ENCODE measurements at places on chromosomes 4 and X. TPM values are rescaled to one million over a fixed set of nuclear protein-coding genes. Genes with fewer than 3 reads are reported as not detected.
A peak's percentile ranks its signal among the peaks of the same experiment; 100 is the strongest.

Gene HTR2C
- total RNA-seq: 1.1 TPM

Gene PRDM8
- 2.4 TPM for total RNA-seq

Gene LDB2
- 4.6 TPM for total RNA-seq

Gene PAGE2
- total RNA-seq: not detected

Gene RAB40A
- total RNA-seq: 0.78 TPM

Gene F8A1
- 14.7 TPM for total RNA-seq

Gene PNCK
- 35.1 TPM for total RNA-seq

- no peak for DNase-seq
Measured at GRCh38 chr4:7793186-7793585, 146.5 kb downstream of the AFAP1 start.

- peak; percentile 27 for DNase-seq
Measured at GRCh38 chr4:57442831-57443291, 332.7 kb upstream of the IGFBP7 start.

- no peak for DNase-seq
Measured at GRCh38 chr4:147594107-147594506, 23.1 kb upstream of the TMEM184C start.

DNA sequence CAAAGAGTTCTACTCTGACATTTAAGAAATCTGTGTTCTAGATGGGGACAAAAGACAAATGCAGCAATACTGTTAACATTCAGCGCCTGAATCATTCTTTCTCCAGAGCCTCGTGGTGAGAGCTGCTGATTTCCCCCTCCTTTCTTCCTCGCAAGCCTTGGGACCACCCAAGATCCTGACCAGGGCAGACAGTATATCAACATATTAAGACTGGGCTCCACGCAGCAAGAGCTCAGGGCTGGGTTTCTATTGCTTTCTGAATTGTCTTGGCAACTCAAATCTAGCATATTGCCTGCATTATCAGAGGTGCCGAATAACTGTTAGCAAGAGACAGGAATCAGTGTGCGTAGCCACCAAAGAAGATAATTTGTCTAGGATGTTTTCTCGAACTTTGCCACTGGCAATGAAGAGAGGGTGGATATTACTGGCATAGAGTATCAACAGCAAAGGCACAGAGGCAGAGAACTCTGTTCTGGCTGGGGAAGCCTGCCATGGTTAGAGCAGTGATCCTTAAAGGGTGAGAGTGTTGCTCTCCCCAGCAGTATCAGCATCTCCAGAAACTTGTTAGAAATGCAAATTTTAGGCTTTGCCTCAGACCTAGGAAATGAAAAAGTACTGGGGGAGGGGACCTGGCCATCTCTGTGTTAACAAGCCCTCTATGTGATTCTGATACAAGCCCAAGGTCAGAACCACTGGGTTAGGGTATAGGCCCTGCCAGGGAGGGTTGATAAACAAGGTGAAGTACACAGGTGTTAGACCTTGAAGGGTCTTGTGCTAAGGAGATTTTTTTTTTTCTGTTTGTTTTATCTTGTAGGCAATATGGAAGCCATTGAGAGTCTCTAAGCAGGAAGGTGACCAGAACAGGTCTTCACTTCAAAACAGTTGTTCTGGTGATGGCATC is 46.2 kb upstream of the MID1IP1 start:
- no peak for DNase-seq

DNA sequence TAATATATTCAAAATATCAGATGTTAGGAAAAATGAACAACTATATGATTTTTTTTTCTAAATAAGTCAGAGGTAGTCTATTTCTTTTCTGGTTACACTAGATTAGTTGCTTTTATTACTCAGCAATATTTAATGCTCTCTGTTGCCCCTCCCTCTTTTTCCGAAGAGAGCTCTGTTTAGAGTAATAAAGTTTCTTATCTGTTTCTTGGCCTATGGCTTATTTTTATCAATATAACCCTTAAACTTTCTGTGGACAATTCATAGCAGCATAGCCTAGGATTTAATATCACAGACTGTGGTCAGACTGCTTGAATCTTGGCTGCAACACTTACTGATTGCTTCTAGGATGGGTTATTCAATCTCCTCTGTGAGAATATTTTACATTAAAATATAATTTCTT is 2315.4 kb upstream of the AGA start:
- no peak for DNase-seq

DNA sequence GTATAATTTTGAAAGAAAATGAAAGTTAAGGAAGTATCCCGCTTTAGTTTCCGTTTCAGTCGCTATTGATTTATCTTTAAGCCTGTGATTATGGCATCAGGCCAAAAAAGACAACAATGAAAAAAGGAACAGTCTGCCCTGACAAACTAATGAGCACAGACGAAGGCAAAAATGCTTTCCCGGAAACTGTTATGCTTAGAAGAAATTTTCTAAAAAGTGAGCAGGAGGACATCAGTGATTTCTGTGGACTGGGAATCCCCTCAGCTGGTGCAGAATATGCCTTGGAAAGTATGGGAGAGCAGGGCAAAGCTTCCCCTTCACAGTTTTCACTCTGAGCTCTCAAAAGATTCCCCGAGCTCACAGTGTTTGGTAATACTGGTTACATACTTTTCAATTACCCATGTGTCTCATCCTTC is 5.1 kb upstream of the CXCL10 start:
- no peak for DNase-seq

GRCh38 chr4:138555108-138555507 is 313.0 kb upstream of the SLC7A11 start:
- DNase-seq: no peak

- DNase-seq: no peak
Measured at GRCh38 chr4:163565226-163566135, 71.0 kb downstream of the TMA16 start.

DNA sequence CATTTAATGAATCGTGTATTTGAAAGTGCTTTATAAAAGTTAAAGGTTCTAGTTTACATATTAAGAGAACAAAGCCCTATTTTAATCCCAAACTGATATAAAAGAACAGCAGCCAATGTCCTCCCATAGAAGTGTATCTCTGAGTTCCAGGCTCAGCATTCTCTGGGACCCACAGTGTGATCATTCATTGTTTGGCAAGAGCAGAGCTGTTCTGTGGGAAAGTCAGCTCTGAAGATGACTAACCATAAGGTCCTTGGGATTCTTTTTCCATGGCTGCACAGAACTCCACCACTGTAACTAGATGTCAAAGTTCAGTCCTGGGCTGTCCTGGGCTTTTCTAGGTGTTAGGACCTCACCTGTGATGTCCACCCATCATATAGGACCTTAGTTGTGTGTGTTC is 157.0 kb upstream of the TLL1 start:
- no peak for DNase-seq

DNA sequence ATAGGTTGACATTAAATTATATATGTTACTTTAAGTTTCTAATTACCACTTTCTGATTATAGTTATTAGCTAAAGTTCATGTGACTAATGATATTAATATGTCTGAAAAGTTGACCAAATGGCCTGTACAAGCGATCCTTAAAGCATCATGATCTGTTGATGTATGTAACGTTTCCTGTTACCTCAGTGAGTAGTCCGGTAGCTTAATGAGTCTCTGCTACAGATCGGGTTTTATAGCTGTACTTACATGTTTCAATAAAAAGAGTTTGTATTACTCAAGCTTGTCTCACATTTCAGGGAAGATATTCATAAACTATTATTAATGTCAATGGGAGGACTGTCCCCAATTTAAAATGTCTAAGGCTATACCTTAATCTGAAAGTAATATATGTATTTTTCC is 246.3 kb downstream of the PPP3CA start:
- DNase-seq: no peak

GRCh38 chrX:23729214-23729613 is 13.9 kb downstream of the ACOT9 start:
- no peak for DNase-seq

- DNase-seq: no peak
Measured at GRCh38 chrX:24025741-24026403, 1.1 kb downstream of the KLHL15 start.

DNA sequence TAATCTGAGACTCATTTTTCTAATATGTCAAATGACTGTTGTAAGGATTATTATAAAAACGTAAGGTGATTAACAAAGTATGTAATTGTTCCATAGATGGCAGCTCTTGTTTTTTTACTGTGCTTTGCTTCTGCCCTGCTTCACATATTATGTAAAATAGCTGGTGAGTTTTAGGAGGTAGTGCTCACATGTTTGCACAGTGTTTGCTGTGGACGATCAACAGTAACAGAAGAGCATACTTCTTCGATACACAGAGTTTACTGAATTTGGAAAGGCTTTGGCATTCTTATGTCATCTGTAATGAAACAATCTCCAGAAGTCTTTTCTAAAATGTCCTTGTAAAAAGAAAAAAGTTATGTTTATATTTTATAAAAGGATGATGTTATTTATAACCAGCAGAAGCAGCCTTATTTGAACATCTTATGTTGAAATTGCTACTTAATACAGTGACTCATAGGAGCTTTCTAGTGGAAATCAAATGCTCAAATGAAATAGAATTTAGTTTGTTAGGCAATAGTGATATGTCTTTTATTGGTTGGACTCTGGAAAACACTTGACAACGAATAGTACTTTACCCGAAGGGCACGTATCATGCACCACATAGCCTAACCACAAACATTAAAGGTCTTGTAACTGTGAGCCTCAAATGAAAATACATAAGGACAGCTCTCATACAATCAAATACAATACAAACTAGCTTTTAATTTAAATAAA is 1.9 kb upstream of the MTTP start:
- no peak for DNase-seq

GRCh38 chr4:105895583-105896460 is 551 bp downstream of the NPNT start:
- DNase-seq: peak; percentile 56

GRCh38 chrX:119758731-119759247 is 401 bp downstream of the SOWAHD start:
- DNase-seq: peak; percentile 56

GRCh38 chrX:136138939-136139338 is 8.4 kb upstream of the FHL1 start:
- no peak for DNase-seq

DNA sequence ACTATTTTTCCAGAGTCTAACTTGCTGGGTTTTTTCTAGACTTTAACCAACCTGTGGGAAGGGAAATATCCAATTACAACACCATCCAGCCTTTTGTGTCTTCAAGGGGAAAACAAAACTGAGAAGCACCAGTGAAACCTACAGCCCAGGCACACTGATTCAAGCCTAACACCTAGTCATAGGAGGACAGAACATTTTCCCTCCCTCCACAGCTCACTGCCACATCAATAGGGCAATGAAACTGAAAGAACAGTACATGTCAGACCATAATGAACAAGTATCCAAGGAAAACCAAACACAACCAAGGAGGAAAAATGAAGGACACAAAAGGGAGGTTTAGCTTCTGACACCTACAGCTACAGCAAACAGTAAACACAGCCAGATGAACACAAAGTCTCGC is 17.6 kb downstream of the MAGEA8 start:
- DNase-seq: no peak

DNA sequence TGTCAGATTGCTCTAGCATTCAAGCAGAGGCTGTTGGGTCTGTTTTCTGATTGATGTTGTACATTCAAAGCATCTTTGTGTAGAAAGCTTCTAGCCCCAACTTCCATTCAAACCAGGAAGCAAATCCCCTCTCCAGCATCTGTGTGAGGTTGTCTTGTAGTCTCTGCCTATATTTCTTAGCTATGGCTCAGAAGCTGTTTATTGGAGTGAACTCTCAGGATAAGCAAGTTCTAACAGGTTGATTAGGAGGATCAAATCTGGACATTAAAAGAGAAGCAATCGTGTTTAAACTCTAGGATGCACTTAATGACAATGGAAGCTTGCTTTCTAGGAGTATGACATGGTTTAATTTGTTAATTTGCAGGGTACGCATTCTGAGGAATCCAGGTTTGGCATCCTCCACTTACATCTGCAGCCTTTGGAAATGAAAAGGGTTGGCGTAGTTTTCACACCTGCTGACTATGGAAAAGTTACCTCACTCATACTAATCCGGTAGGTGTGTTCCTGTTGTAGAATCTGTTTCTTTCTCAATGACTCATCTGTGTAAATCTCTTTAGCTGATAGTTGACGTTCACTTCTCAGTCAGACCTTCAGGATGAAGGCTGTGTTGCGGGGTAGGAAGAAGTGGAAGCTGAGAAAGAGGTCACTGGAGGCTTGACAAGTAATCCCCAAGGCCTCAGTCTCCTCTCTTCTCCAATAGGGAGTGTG is 88.0 kb upstream of the TLR2 start:
- no peak for DNase-seq

DNA sequence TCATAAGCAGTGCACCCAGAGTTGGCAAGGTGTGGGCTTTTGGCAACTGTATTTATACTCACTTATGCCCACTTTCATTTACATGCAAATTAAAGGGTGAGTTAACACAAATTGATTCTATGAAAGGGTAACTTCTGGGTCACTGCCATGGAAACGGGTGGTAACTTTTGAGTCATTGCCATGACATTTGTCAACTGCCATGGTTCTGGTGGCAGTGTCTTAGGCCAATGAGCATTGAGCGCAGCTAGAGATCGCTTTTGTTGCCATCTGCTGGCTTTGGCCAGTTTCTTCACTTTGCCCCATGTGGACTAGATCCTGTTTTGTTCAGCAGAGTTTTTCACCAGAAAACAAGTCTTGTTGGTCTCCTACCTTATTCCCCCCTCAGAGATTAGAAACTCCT is 170.8 kb upstream of the NUDT6 start:
- DNase-seq: no peak

- DNase-seq: no peak
Measured at GRCh38 chr4:168683595-168683994, 186.7 kb downstream of the PALLD start.

DNA sequence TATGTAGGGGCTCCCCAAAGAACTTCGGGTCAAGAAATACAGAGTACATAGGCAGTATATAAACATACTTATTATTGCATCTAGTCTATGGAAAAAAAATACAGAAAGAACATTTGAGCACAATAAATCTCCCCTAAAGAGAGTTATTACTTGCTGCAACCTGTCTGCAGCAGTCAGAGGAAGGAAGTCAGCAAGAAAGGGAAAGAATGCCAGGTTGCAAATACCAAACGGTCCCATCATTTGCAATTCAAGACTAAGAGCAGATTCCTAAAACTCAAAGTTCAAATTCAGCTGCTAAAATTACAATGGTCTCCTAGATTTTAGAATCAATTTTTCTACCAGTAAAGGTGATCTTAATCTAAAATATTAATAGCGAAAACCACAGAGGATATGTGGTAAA is 236.2 kb upstream of the NUDT6 start:
- no peak for DNase-seq

- DNase-seq: no peak
Measured at GRCh38 chr4:172188248-172188988, 375.2 kb downstream of the GALNTL6 start.

DNA sequence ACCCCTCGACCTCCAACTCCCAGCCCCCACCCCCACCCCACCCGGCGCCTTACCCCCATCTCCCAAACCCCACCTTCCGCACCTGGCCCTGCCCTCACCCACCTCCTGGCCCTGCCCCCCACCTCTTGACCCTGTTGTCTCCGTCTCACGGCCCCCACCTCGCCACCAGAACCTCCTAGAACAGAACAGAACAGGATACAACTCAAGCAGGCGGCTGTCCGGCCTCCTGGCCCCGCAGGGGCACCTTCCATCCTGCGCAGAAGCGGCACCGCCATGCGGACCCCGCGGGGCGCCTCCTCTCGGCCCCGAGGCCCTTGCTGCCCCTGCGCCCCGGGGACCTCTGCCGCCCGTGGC is 354 bp downstream of the CTAG2 start:
- DNase-seq: no peak

GRCh38 chr4:82201805-82202641 is 171.8 kb downstream of the HNRNPD start:
- DNase-seq: no peak

GRCh38 chr4:110475881-110476818 is at the start of gene ENPEP:
Gene ENPEP, plus strand, starts transcription at chr4:110476155. Its CDS starts 260 bp downstream, at chr4:110476415.
- peak; percentile 42 for DNase-seq
